ENCODE measurements at places on chromosomes 7 and 10.

DNA sequence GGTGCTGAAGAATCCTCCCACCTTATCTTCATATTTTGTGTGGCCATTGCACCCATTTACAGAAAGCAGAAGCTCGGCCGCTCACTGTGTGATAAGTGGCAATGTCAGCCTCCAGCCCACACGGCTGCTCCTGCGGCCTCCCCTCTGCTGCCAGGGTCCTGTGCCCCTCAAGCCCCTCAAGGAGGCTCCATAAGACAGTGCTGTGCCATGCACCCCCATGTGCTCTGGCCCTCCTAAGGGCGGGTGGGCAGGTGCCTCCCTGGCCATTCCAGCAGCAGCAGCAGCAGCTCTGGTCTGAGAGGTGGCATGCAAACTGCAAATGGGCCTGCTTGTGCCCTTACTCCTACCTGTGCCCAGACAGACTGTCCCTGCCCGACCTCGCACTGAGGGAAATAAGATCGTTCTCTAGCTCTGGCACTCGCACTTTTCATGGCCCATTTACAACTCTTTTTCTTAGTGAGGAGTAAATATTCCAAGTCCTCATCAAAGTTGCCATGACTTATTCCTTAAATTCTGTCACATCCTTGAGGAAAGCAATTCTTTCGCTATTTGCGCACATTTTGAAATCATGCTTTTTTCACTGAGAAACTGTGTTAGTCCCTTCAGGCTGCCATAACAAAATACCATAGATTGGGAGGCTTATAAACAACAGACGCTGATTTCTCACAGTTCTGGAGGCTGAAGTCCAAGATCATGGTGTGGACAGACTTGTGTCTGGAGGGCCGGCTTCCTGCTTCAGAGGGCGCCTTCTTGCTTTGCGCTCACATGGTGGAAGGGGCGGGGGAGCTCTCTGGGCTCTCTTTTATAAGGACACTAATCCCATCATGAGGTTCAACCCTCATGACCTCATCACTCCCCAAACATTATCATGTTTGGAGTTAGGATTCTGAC lies 187.8 kb downstream of the COBL start:
- DNase-seq = no peak

DNA sequence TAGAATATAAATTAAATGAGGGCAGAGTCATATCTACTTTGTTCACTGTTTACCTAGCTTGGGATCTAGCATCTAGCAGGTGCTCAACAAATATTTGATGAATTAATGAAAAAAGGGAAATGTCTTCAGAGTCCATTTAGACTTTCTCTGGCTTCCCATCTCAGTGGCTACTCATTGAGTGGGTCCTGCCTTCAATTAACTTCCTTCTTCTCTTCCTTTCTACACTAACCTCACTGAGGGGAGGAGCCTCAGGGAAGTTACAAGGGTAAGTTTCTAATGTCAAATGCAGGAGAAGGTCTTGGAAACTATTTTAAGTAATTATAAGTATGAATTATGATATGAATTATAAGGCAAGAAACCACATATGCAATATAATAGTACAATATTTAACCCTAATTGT lies 28.2 kb upstream of the MPP7 start:
- DNase-seq = no peak

DNA sequence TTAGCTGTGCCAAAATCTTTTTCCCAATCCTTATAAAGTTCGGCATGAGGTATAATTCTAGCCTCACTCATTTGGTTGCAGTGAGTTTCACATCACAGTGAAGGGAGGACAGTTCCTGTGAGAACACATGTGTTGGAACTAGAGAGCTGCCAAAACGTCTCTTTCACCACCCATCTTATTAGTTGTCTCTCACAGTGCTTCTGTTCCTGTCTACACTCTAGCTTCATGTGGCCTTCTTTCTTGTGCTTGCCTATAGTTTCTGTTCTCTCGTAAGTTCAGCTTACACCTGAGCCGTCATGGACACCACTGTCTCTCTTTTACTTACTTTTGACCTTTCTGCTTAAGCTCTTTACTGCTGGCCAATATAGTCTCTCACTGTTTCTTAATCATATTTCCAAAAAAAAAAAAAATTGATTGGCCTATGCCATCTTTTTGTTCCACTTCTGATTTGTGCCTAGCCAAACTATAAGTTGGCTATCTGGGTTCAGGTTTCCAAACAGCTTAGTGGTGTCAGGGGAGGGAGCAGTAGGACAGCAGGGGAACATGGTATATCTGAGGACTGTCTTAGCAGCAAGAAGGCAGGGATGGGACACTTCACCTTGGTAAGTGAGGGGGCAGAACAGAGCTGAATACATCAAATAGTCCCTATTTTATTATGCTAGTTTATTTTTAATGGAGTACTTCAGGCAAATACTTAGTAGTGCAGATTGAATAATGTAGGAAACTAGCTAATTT lies 38.0 kb downstream of the ZNRF2 start:
- DNase-seq = peak; percentile 88

GRCh38 chr10:43735907-43736306 lies 87.2 kb upstream of the ZNF32 start:
- DNase-seq = no peak

DNA sequence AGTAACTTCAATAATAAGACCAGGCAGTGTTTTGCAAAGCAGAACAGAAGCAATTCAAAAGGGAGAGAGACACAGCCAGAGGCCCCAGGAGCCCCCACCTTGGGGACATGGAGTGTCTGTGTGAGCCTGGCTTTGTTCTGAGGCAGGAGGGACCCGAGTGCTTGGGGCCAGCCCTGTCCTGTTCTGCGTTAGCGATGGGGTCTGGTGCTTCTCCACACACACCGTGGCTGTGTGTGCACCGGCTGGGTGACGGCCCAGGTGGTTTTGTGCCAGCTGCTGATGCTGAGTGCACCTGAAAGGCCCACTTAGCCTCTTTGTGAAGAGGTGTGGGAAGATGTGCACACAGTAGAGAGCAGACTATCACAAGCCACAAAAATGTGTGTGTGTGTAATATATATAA lies 468.9 kb downstream of the DNAJB6 start:
- DNase-seq = no peak

GRCh38 chr7:27297356-27297755 lies 54.8 kb downstream of the EVX1 start:
- no peak for DNase-seq

DNA sequence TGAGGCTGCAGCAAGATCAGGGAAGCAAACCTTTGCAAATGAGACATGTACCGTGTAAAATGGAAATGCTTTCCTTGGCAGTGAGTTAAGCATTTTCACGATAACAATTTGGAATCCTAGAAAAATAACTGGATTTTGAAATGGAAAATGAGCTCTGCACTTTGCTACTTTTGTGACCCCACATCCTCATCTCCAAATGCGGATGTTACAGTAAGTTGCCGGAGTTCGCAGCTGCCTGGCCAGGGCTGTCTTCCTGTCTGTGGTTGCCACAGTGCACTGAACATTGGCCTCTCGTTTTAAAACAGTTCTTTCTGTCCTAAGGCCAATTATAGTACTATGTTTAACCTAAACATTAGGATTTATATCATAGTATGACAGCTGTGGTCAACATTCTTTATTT lies 136.2 kb upstream of the FZD8 start:
- no peak for DNase-seq

DNA sequence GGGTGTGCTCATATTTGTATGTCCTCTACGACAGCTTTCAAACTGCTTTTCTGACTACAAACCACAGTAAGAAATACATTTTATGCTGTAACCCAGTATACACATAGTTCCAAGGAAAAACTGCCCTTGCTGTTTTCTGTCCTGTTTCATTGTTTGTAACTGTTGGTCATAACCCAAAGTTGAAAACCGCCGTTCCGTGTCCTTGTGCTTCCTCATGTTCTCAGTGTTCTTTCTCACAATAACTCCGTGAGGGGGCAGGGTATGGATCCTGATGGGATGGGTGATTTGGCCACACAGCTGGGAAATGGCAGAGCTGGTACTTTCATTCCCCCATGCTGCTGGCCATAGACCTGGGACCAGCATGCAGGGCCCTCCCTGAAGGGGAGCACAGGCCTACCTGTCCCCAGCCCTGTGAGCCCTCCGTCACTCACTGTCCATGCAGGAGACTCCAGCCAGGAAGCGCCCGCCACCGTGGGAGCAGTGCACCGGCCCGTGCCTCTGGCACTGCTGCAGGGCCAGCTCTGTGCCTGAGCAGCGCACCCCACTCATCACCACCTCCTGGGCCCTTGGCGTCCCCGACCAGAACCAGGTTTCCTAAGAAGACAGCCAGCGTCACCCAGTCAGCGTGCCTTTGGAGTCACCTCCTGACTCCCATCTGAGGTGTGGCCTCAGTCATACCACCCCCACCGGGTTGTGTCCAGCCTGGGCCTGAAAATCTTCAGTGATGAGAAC lies 12.7 kb downstream of the LOXL4 start:
- no peak for DNase-seq

DNA sequence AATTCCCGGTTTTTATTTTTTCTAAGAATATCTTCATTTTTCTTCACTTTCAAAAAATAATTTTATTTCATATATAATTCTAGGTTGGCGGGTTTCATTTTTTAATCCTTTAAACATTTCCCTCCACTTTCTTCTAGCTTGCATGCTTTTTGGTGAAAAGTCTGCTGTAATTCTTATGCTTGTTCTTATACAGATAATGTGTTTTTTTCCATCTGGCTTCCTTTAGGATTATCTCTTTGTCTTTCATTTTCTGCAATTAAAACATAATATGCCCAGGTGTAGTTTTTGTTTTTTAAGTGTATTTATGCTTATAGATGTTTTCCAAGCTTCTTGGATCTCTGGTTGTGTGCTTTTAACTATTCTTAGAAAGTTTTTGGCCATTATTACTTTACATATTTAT lies 341.3 kb upstream of the SEMA3C start:
- DNase-seq = no peak

GRCh38 chr7:51611937-51612336 lies 295.3 kb upstream of the COBL start:
- no peak for DNase-seq

DNA sequence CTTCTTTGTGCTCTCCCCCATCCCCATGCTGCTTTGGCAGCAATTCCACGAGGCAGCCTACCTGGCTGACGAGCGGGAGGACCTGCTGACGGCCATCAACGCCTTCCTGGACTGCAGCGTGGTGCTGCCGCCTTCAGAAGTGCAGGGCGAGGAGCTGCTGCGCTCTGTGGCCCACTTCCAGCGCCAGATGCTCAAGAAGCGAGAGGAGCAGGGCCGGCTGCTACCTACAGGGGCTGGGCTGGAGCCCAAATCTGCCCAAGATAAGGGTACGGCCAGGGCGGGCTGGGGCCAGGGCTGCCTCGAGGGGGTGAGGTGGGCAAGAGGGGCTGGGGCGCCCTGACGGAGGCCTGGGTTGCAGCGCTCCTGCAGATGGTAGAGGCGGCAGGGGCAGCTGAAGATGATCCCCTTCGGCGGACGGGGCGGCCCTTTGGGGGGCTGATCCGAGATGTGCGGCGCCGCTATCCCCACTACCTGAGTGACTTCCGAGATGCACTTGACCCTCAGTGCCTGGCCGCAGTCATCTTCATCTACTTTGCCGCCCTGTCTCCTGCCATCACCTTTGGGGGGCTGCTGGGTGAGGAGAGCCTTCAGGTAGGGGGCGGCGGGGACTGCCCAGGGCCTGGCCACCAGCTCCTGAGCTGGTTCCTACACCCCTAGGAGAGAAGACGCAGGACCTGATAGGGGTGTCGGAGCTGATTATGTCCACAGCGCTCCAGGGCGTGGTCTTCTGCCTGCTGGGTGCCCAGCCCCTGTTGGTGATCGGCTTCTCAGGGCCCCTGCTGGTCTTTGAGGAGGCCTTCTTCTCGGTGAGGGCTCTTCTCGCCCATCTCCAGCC lies 9.4 kb downstream of the FASTK start:
- no peak for DNase-seq

GRCh38 chr10:11793762-11794479 lies 29.2 kb upstream of the PROSER2 start:
- DNase-seq = no peak

- DNase-seq = no peak
Observed at GRCh38 chr10:15879058-15879457, 18.8 kb upstream of the MINDY3 start.

GRCh38 chr7:25996006-25996408 lies 156.0 kb upstream of the NFE2L3 start:
- no peak for DNase-seq

DNA sequence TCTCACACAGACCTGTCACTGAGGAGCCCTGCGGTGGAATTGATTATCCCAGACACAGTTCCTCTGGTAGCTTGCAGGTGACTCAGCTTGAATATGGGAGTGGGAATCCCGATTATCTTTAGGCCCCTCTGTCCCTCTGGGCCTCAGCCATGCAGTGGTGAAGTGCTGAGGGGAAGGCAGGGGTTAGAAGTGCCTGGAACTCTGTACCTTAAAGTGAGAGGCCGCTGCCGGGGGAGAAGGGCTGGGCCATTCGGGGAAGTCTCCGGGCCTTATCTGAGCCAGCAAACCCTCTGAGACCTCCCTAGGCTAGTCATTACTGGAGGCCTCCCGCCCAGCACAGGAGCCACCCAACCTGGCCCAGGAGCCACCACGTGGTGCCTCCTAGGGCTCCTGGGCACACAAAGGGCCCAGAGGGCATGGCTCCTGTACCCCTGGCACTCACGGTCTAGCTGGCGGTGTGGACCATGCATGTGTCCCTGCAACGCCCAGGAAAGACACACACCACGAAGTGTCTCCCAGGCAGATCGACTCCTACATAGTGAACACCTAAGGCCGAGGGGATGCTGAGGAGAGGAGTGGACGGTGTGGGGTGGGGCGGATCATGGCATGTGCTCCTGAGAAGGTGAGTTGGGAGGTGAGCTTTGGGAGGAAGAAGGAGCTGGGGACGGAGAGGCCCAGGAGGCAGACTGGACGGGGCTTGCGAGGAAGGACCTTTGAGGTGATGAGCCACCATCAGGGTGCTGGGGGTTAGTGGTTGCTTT lies 56.2 kb downstream of the HK1 start:
- no peak for DNase-seq

- no peak for DNase-seq
Observed at GRCh38 chr10:113057948-113058522, 108.0 kb downstream of the TCF7L2 start.

GRCh38 chr10:102523250-102524029 lies 19.7 kb downstream of the SUFU start:
- DNase-seq = no peak

GRCh38 chr7:133705596-133705995 lies 421.5 kb upstream of the LRGUK start:
- DNase-seq = no peak

GRCh38 chr10:94225589-94225988 lies 137.2 kb downstream of the NOC3L start:
- DNase-seq = no peak

DNA sequence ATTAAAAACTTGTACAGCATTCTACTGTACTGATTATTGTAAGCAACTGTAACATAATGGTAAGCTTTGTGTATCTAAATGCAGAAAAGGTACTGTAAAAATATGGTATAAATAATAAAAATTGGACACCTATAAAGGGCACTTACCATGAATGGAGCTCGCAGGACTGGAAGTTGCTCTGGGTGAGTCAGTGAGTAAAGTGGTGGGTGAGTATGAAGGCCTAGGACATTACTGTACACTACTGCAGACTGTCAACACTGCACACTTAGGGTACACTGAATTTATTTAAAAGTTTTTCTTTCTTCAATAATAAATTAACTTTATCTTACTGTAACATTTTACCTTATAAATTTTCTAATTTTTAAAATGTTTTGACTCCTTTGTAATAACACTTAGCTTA lies 118.6 kb upstream of the ASAH2 start:
- no peak for DNase-seq

- DNase-seq = no peak
Observed at GRCh38 chr10:128386231-128386630, 260.0 kb upstream of the MKI67 start.

- no peak for DNase-seq
Observed at GRCh38 chr10:17239345-17240085, 11.5 kb downstream of the VIM start.

GRCh38 chr7:133650069-133650468 lies 397.2 kb downstream of the EXOC4 start:
- no peak for DNase-seq

Data from RPMI8226 (cell line).